B cell (primary cell): ENCODE measurements at places on chromosomes 5 and 9.

DNA sequence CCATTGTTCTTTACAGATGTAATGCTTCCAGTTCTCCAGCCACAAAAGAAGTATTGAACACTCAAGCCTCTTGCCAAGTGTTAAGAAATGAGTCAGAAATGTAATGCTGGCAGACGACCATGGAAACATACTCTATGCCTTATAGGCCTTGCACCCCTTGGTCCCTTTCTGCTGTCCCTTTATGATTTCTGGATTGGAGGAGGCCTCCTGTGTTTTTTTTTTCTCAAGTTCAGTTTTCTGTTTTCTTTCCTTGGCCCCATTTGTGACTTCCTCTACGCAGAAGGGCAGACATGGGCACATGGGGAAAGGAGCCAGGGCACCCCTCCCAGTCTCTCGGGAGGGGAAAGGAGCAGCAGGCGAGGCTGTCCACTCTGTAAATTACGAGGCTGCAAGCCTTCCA, 53.4 kb downstream of the SNX18 start:
- H3K27ac ChIP-seq, result no peak overlapping the region
- no peaks in the 10 kb centered on the region for H3K4me1 ChIP-seq
- H3K4me3 ChIP-seq, result no peak overlapping the region
- H3K36me3 ChIP-seq, result no peaks in the 10 kb centered on the region

- no peak for DNase-seq
- H3K27ac ChIP-seq, result no peak overlapping the region
- H3K4me1 ChIP-seq, result peaks cover 4% of the 10 kb centered on the region
- H3K36me3 ChIP-seq, result no peaks in the 10 kb centered on the region
- H3K27me3 ChIP-seq, result no peaks in the 10 kb centered on the region
Measured at GRCh38 chr5:146082798-146083197, 22.6 kb downstream of the PLAC8L1 start.

- no peak overlapping the region for H3K4me3 ChIP-seq
- no peaks in the 10 kb centered on the region for H3K27me3 ChIP-seq
- no peak overlapping the region for H3K27ac ChIP-seq
- H3K36me3 ChIP-seq, result peaks cover 88% of the 10 kb centered on the region
- H3K4me1 ChIP-seq, result no peaks in the 10 kb centered on the region
- no peak for DNase-seq
Measured at GRCh38 chr5:14297697-14298096, 154.6 kb downstream of the TRIO start.

DNA sequence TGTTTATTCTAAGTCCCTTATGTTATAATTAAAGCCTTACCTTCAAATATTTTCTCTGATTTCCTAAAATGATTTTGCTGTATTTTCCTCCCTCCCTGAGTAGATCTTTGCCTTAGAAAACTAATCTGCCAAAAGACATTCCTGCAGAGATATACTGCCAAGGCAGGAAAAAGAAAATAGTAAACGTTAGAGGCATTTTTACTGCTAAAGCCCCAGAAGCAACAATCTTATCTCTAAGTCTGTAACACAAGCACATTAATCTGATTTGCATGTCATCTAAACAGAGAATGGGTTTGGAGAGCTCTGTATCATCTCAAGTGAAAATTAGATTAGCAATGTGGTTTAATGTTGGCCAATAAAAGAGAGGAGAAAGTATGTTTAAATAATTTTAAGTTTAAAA, 847.7 kb downstream of the MAT2B start:
- H3K36me3 ChIP-seq, result no peaks in the 10 kb centered on the region
- no peaks in the 10 kb centered on the region for H3K27me3 ChIP-seq
- no peaks in the 10 kb centered on the region for H3K4me1 ChIP-seq
- H3K27ac ChIP-seq, result no peak overlapping the region
- no peak for DNase-seq
- H3K4me3 ChIP-seq, result no peak overlapping the region

GRCh38 chr5:16937503-16938161, 1.5 kb upstream of the MYO10 start:
- no peak overlapping the region for H3K27ac ChIP-seq
- no peaks in the 10 kb centered on the region for H3K36me3 ChIP-seq
- no peak for DNase-seq

GRCh38 chr9:90044263-90044662, 439.5 kb downstream of the GADD45G start:
- H3K27me3 ChIP-seq, result no peaks in the 10 kb centered on the region
- no peak overlapping the region for H3K27ac ChIP-seq
- H3K4me1 ChIP-seq, result no peaks in the 10 kb centered on the region
- no peak overlapping the region for H3K4me3 ChIP-seq
- H3K36me3 ChIP-seq, result no peaks in the 10 kb centered on the region

DNA sequence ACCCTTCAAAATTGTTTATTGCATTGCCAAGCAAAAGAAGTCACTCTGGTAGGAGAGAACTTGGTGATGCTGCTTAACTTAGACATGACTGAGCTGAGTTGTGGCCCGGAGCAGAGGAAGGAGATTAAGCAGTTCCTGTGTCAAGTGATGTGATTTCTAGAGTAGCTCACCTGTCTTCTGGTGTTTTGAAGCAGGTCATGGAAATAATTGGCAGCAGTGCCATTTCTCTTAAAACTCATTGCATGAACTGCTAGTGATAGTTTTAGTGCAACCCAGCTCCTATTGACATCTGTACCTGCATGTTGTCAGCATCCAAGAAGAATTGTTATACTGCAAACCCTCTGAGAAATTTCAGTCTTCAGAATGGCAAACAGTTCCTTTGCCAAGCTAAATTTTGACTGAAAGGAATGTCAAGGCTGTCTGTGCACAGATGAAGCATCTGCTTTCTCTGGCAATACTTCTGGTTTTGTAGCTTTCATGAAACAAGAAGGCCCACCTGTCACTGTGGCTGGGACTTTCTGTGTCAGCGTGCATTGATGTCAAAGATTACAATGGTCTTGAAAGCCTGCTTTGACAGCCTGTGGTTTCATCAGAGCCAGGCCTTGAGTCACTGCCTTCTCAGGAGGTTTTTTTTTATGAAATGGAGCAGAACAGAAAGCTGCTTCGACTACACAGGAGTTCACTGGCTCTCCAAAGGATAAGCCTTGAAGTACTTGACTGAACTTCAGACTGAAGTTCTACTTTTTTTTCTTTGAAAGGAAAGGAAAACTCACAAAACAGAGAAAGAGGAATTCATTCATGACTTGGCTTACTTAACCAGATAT, 90.6 kb downstream of the RALGPS1 start:
- no peak for DNase-seq
- no peak overlapping the region for H3K4me3 ChIP-seq
- no peaks in the 10 kb centered on the region for H3K36me3 ChIP-seq
- H3K27me3 ChIP-seq, result no peaks in the 10 kb centered on the region
- H3K27ac ChIP-seq, result no peak overlapping the region

DNA sequence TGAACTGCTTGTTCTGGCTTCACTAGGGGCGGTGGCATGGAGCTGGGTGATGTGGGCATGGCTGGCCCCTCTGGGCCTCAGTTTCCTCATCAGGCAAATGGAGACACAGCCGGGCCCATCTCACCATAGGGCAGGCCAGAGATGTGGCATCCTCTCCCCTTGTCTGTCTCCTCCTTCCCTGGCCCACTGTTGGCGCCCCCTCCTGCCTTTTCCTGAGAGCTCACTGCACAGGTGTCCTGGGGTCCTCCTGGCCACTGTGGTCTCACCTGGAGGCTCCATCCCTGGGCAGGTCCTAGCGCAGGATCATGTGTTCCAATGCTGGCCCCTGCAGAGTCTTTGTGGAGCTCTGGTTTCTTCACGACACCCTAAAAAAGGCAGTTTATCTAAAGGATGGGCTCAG, 53.5 kb downstream of the NEK6 start:
- no peak for DNase-seq
- no peaks in the 10 kb centered on the region for H3K27me3 ChIP-seq
- H3K4me3 ChIP-seq, result no peak overlapping the region
- H3K27ac ChIP-seq, result no peak overlapping the region
- H3K36me3 ChIP-seq, result peaks cover 67% of the 10 kb centered on the region

GRCh38 chr9:133773889-133774655, 35.9 kb upstream of the SARDH start:
- H3K36me3 ChIP-seq, result no peaks in the 10 kb centered on the region
- no peaks in the 10 kb centered on the region for H3K4me1 ChIP-seq
- H3K27me3 ChIP-seq, result no peaks in the 10 kb centered on the region
- no peak overlapping the region for H3K27ac ChIP-seq

- no peaks in the 10 kb centered on the region for H3K27me3 ChIP-seq
- DNase-seq, result no peak
- H3K36me3 ChIP-seq, result no peaks in the 10 kb centered on the region
- H3K27ac ChIP-seq, result no peak overlapping the region
Measured at GRCh38 chr5:136047858-136048257, 19.1 kb downstream of the TGFBI start.
